GM23338 (cell line): ENCODE measurements at places on chromosomes 5 and 9. TPM values are rescaled to one million over a fixed set of nuclear protein-coding genes. Genes with fewer than 3 reads are reported as not detected.
A peak's percentile ranks its signal among the peaks of the same experiment; 100 is the strongest.

GRCh38 chr5:31573494-31574142, 41.5 kb downstream of the C5orf22 start:
- DNase-seq = no peak

DNA sequence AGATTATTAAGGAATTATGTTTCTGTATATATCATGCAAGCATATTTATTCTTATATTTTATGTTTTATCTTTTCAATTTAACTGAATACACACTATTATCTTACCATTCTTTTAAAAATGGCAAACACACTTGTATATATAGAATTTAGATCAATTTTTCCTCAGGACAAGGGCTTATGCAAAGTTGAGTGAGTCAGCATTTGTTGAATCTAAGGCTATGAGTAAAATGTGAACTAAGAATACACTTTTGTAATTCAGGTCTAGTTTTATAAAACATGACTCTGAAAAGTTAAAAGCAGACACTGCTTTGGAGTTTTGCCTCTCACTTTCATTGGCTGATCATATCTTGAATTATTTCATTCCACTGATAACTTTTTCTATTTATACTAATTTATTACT, 127.8 kb downstream of the FOCAD start:
- DNase-seq = no peak

DNA sequence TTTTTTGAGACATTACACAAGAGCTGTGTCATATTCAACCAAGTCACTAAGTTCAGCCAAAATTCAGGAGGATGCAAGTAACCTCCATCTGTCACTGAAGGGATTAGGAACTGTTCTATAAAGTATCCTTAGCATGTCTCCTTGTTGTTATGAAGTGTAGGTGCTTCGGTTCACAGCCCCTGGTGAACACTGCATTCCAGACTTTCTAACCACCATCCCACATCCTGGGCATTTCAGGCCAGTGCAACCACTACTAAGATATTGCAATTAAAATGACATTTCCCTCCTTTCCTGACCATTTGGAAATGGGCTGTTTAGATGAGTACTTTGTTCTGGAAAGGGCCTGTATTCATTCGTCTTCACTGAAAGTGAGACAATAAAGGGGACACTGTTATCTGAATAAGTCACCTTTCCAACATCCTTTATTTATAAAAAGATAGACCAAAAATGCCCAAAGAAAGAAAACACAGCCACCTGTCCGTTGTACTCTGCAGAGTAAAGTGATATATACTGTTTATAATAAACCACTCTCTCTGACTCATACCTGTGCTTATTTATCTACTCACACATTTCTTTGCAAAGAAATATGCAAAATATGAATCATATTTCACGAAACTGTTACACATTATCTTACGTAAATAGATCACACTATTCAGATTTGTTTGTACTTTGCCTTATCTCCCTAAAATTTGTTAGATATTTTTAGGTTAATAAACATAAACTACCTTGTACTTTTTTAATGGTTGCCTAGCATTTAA, 861.9 kb downstream of the CDH18 start:
- no peak for DNase-seq

DNA sequence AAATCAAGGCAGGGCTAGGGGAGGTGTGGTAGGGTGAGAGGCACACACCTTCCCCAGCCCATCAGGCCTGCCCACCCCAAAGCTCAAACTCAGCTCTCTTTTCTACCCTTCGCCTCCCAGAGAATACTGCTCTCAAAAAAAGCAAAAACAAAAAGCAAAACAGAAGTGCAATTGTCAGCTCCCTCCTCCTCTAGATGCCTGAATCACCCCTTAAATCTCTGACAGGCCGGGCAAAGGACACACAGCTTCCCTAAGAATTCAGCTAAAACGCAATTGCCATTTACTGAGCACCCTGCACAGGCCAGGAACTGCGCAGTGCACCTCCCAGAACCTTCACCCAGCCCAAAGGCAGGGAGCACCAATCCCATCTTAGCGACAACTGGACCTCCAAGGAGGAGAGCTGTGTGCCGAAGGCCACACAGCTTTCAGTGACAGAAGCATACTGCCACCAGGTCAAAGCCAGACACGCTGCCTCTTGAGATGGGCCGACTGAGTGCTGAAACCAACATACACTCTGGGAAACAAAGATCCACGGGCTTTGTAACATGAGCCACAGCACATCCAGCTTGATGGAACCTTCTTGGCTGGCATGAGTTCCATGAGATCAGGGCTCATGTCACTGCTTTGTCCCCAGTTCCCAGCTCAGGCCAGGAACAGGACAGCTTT, 53.4 kb upstream of the STXBP1 start:
- no peak for DNase-seq

Gene FLT4
- 13.8 and 17.3 TPM in 2 replicates for total RNA-seq

Gene INSL4
- not detected in 2 replicates for total RNA-seq

GRCh38 chr5:9423571-9423970, 122.3 kb downstream of the SEMA5A start:
- DNase-seq = no peak

GRCh38 chr9:126228781-126229444, 97.7 kb upstream of the MVB12B start:
- DNase-seq = peak; percentile 90

- DNase-seq = no peak
Observed at GRCh38 chr9:137832191-137832700, 45.3 kb upstream of the CACNA1B start.

DNA sequence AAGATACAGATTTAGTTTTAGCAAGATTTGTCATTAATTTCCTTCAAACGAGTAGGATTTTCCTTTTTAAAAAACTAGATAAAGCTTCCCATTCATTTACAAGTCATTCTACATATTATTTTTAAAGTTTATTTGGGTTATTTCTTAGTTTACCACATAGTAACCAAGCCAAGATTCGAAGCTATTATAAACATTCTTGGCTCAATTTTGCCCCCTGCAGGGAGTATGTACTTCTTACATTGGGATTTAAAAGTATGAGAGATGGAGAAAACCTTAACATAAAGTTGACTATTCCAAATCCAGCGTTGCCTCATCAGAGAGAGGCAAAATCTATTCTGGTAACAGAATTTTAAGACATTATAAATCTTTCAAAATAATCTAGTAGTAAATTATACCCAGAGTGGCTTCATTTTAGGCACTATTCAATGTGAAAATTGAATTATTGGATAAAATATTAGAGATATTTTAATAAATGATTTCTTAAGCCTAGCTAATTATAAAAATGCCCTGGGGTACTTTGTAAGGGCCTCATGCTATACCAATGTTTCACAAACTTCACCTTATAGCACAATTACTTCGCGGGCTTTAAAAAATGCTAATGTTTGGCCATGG, 39.1 kb downstream of the FBN2 start:
- DNase-seq = peak; percentile 66

Gene ESM1
- total RNA-seq = 0.14 TPM in 1 of 2 replicates, not detected in the other

DNA sequence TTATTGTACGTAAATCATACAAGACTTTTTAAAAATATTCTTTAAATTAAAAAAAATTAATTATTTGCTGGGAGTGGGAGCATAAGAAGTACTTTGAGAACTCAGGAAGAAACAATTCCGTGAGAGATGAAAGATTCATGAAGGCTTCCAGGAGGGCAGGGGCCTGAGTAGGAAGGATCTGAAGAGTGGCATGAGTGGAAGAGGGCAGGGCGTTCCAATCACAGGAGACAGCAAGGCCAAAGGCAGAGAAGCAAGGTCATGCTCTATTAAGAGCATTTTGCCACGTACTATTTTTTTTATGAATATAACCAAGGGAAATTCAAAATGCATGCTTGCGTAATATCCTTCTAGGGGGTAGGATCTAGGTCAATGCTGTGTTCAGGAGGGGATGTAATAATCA, 265.5 kb downstream of the ZNF608 start:
- no peak for DNase-seq

Gene LVRN
- total RNA-seq = 0.39 and 0.45 TPM in 2 replicates

Gene IFNA1
- not detected in 2 replicates for total RNA-seq

DNA sequence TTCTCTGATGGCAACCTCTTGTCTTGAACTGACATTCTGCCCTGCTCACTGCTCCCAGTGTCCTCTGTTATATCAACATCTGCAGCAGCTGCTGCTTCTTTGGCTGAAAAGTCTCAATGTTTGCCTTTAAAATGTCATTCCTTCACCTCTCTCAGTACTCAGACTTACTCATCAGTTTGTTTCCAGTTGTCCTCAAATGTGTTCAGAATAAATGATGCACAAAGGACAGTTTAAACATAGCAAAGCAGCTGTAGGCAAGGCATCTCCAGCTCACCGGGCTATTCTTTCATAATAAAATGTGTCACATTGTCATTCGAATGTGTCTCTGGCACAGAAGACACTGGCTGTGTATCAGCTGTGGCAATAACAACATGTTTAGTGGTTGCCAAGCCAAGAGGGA, 590.9 kb upstream of the ZNF608 start:
- no peak for DNase-seq

Gene RELL2
- total RNA-seq = 30.6 and 34.6 TPM in 2 replicates

DNA sequence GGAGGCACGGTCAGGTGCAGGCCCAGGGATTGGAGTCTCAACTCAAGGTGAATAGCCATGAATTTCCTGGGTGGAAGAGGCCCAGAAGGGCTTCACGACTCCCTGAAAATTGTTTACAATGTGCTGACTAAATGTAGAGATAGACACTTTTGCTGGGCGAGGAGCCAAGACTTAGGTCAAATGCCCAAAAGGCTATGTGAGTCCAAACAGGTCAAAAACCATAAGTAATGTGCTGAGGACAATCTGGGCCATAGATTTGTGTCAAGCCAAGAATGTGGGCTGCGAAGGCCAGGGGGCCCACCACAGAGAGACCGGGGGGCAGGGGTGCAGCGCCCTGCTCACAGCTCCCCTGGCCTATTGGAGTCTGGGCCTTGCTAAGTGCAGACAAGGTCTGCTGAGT, 197.8 kb downstream of the HSPA4 start:
- no peak for DNase-seq

DNA sequence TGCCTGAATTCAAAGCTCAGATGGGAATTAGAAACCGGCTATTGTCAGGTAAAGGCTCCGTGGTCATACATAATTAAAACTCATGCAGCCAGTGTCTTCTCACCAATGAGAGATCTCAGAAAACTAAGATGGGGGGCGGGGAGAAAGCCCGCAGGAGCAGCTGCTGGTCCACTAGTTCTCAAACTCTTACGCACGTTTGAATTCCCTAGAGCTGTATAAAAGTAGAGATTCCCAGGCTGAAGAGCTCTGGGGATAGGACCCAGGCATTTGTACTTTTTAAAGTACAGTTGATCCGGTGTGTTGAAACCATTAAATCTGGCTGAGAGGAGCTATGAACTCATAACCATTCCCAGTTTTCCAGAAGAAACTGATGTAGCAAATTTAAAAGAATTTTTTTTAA, 68.5 kb downstream of the FRMD3 start:
- DNase-seq = peak; percentile 39

DNA sequence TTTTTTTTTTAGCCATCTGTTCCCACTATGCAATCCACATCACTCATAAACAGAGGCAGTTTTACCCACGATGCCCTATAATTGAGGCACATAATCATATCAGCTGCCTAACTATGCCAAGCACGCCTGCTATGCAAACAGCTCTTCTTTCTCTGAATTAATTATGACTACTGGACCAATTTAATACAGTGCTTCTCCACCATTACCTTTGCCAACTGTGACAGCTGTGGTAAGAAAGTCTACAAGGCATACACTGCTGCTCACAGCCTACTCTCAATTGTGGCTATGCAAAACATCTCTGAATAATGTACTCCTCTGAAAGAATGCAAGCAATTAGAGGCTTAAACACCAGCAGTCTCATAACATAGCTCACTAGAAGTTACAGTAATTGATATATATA, 97.1 kb downstream of the DTWD2 start:
- DNase-seq = no peak

GRCh38 chr5:11182441-11183080, 421.5 kb upstream of the DAP start:
- DNase-seq = peak; percentile 85

DNA sequence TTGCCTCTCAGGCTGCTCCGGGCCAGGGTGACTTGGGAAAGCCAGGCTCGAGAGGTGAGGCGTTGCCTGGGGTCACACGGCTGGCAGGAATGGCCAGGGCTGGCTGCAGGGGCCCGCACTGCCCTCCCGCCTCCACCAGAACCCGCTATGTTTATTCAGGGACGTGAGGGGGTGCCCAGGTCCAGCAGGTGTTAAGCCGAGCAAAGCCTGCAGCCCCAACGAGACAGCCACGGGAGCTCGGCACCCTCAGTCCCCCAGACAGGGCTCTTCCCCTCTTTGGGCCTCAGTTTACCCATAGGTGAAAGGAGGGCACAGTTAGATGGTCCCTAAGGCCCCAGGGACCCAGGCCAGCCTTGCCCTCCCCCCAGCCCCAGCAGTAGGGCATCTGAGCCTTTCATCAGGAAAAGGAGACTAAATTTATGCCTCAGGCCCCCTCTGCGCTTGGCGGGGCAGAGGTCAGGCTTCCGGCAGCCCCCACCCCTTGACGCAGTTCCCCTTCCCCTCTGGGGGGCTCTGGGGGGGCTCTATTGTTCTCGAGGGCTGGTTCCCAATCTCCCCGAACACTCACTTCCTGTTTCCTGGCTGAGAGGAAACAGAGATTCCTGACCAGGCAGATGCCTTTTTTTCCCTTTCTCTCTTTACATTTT, 7.1 kb upstream of the EGFL7 start:
- no peak for DNase-seq

DNA sequence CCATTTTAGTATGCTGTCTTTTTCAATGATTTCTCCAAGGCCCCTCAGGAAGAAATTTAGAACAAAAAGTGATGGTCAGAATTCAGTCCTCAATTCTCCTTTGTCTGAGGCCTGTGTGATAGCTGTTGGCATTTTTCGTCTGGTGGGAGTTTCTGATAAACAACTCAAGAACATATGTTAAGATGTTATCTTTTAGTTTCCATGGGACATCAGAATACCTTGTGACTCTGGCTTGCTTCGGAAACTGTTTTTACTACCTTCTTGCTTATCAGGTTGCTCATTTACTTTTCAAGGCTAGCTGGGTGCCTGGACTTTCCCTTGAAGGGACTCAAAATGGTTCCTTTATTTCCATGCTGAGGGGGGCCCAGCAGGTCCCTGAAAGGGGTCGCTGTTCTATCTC, 97.2 kb downstream of the INVS start:
- no peak for DNase-seq

DNA sequence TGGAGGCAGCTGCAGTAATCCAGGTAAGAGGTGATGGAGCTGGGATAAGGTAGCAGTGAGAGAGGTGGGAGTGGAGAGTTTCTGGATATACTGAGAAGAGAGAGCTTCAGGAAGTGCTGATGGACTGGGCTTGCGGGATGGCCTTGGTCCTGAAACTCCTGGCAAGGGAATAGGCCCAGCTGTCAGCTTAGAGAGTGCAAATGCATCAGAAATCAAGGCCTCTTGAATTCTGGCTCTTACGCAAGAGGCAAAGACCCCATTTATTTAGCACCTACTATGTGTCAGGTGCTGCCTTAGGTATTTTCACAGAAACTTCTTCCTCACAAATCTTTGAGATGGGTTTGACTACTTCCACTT, 227.2 kb upstream of the MAP3K1 start:
- no peak for DNase-seq

Gene SPTLC1
- 91.0 and 100 TPM in 2 replicates for total RNA-seq

GRCh38 chr5:73382401-73382740, 66.2 kb downstream of the FOXD1 start:
- peak; percentile 68 for DNase-seq

Gene FSTL4
- total RNA-seq = 1.4 and 2.2 TPM in 2 replicates
